ENCODE measurements at places on chromosomes 5 and 9.

DNA sequence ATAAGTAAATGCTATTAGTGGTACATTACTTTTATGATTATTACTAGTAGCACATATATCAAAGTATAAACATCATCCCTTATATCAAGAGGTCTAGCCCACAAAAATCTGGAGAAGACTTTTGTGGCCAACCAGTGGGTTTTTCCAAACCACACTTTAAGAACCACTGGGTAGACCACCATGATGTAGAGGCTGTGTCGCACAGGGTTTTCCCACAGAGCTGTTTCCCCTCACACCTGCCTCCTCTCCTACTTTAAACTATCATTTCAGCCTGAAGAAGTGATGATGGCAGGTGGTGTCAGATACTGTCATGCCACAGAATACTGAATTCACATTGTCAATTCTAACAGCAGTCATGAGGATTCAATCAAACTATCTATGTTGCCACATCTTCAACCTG is 109.2 kb downstream of the FBXW11 start:
- DNase-seq = no peak

- DNase-seq = no peak
Measured at GRCh38 chr5:77743181-77743580, 33.0 kb downstream of the TBCA start.

DNA sequence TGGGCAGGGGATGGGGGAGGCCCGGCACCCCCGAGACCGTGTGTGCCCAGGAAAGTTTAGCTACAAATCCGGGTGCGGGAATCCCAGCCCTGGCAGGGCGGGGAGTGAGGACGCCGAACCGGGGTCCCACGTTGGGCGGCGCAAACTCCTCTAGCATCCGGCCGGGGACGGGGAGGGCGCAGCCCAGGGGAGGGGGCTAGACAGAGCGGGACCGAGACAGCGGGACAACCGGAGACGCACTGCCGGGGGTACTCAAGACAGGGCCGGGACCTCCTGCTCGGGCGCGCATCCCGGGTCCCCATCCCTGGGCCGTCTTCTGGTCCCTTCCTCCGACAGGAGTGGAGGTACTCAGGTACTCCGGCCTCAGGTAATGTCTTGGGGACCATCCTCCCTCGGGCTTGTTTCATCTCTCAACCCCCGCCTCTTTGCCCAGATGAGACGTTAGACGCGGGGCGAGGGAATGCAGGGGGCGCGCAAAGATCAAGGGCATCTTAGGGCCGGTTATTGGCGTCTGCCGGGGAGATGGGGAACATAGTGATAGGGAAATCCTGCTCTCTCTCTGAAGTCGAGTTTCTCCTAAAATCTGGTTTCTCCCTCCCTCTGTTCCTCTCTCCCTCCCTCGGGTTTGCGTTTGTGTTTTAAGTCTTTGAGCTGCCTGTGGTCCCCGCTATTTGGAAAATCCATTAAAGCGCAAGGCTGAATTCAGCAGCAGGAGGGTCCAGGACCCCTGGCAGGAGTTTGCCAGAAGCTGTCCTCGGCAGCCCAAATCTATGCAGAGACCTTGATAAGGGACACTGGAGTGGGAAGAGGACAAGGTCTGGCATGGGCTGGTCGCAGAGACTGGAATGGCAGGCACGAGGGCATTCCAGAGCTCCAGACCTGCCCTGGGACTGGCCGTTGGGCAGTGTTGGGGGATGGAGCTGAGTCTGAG is 815 bp downstream of the PDZD2 start:
- no peak for DNase-seq

DNA sequence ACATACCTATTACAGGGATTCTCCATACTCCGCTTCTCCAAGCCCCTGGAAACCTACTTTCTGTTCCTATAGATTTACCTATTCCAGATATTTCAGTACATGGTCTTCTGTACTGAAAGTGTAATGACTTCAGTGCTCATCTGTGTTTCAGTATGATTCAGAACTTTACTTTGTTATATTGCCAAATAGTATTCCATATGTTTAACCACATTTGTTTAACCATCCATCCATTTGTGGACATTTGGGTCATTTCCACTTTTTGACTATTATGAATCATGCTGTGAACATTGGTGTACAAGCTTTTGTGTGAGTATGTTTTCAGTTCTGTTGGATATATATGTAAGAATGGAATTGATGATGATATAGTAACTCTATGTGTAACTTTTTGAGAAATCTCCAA is 188.9 kb downstream of the PDZD2 start:
- no peak for DNase-seq

DNA sequence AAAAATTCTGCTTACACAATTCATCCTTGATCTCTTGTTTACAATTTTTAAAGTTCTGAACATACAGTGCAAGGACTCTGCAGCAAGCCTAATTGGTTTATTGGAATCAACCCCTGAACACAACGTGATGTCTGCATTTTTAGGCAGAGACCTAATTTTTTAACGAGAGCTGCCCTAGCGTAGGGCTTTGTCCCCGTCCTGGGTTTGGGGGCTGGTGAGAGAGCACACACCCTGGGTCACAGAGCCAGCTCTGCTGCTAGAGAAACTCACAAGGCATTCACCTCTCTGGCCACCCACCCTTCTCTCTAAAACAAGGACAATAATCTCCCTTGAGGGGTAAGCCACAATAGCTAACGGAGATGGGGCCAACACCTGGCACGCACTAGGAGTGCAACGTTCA is 28.2 kb downstream of the SH3PXD2B start:
- no peak for DNase-seq

- no peak for DNase-seq
Measured at GRCh38 chr5:88090506-88090905, 178.1 kb downstream of the TMEM161B start.
